Astrocyte (in vitro differentiated cells and primary cell): ENCODE measurements at places on chromosomes 7 and 10. TPM values are rescaled to one million over a fixed set of nuclear protein-coding genes. Genes with fewer than 3 reads are reported as not detected.

Gene CALY
- total RNA-seq: 0.77 and 1.1 TPM in 2 replicates

Gene PDK4
- 0.29 and 0.34 TPM in 2 replicates for total RNA-seq

Gene GIMAP1
- total RNA-seq: not detected in 2 replicates

Gene AGR3
- total RNA-seq: not detected in 2 replicates

Gene SMO
- total RNA-seq: 20.0 and 22.6 TPM in 2 replicates

DNA sequence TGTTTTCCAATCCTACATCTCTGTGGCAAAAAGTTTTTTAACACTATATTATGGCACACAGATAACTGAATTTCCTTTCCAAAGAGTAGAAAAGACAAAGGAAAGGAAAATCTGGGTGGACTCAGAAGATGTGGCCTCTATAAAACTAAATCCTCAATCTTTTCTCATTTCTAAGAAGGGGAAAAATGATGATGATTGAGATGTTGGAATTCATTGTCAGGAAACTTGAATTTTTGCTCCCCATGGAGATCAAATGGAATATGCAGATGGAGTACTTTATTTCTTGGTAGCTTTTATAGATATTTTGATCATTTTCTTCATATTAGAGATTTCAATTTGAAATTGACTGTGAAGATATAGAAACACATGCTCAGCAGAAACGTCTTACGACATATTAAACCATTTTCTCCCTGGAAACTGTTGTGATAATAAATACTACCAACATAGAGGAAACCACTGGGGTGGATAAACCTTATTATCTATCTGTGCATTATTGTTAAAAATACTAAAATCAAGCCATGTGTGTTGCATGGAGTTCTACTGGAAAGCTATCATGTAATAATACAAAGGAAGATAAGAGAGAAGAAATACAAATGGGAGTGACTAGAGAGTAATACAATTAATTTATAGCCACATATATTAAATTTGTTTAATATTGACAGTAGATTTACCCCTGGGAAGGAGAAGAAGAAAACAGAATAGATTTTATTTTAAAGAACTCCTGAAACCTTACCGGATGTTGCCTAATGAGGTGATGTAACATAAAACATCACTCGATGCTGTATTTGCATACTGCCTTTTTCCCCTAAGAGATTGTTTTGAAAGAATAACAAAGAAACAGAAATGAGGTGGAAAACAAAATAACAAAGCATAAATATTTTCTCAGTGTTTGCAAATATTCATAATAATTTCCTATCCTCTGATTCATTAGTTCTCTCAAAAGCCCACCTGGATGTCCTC lies 931.2 kb upstream of the C7orf33 start:
- no peak for DNase-seq

GRCh38 chr7:37893359-37893758 lies 23.3 kb downstream of the SFRP4 start:
- no peak for DNase-seq

GRCh38 chr7:99693427-99694200 lies 13.8 kb upstream of the CYP3A5 start:
- no peak for DNase-seq

- DNase-seq: peak; percentile 4
Measured at GRCh38 chr7:83065714-83066113, 97.0 kb downstream of the PCLO start.

- no peak for DNase-seq
Measured at GRCh38 chr10:62912086-62912485, 95.9 kb upstream of the EGR2 start.

- DNase-seq: no peak
Measured at GRCh38 chr10:955127-955819, 23.8 kb upstream of the LARP4B start.

GRCh38 chr10:64416011-64416410 lies 894.8 kb downstream of the REEP3 start:
- no peak for DNase-seq

- no peak for DNase-seq
Measured at GRCh38 chr10:30847199-30847598, 184.5 kb downstream of the ZNF438 start.

GRCh38 chr10:73865459-73866442 lies 8.6 kb downstream of the CAMK2G start:
- no peak for DNase-seq

DNA sequence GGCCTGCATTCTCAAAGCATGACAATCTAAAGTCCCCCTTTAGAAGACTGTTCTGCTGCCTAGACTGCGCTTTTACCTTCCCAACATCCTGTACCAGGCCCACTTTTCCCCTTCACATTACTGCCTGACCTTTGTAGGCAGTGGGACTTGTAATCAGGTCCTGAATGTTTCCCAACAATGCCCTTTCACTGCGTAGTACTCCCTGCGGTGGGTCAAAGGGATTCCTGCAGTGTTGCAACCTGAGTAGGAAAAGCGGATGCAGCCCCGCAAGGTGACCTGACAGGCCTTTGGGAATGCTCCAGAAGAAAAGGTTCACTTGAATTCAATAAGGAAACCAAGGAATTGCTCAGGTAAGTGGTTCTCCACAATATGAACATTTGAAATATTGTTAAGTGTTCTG lies 4.9 kb upstream of the TCAF1 start:
- DNase-seq: no peak

DNA sequence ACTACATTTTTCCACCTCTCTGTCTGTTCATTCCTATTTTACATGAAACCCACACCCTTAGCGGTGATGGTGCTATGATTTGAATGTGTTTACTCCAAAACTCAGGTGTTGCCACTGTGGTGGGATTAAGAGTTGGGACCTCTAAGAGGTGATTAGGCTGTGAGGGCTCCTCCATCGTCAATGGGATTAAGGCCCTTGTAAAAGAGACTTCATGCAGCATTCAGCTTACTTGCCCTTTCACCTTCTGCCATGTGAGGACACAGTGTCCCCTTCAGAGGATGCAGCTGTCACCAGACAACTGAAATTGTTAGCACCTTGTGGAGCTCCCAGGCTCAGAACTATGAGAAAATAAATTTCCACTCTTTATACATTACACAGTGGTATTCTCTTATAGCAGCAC lies 182.2 kb downstream of the NOC3L start:
- no peak for DNase-seq

- no peak for DNase-seq
Measured at GRCh38 chr10:79072041-79072441, 3.3 kb downstream of the ZMIZ1 start.

GRCh38 chr10:123782549-123782948 lies 109.1 kb downstream of the CPXM2 start:
- DNase-seq: no peak

DNA sequence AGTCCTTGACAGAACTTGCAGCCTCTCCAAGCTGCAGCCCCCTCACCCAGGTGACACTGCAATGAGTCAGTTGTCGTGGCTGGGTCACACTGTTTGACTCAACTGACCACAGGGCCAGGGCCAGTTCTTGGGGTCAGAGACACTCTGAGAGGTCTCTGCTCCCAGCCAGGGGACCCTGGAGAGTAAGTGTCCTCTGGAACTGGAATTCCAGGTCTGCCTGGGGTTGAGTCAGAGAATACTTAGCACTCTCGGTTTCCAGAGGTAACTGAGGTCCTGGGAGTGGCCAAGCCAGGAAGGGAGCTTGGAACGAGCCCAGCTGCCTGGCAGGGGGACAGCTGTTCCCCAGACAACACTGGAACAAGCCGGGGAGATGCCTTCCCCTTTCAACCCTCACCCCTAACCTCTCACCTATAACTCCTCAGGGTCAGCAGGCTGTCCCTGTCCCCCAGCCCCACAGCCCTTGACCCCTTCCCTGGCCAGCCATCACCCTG lies 2.2 kb upstream of the MYL10 start:
- peak; percentile 16 for DNase-seq

DNA sequence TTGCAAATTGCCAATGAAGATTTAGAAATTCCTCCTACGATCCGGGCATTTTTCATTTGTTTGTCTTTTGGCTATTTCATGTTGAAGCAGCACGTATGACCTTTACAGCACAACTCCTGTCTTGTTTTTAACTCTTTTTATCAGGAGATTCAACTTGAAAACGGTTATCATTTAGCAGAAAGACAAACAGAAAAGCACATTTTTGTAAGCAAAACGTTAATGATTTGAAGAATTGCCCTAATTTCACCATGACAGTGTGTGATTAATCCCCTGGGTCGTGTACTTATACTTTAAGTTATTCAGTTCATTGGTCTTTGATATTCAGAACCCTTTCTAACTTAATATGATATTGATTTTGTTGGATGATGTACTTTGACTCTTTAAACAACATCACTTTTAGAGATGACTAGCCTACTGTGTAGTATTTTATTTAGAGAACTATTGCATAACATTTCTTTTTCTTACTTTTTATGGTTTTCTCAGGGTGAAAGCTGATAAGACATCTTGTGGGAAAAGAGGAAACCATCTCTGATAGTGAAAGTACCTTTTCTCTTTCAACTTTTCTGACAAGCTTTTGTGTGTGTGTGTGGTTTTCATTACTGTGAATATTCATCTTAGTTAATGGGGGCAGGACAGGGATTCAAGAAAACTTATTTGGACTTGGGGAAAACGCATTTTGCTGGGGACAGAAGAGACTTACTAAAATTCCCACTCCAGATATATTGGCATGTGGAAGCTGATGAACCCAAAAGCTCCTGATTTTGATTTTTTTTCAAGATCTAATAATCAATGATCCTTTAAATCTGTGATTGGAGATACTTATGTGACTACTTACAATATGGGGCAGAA lies 8.1 kb downstream of the HHEX start:
- no peak for DNase-seq

- DNase-seq: no peak
Measured at GRCh38 chr10:52228556-52228955, 85.5 kb upstream of the DKK1 start.
